ENCODE measurements at places on chromosomes 16 and 17. TPM values are rescaled to one million over a fixed set of nuclear protein-coding genes. Genes with fewer than 3 reads are reported as not detected.

Gene GPR179
- not detected for total RNA-seq

Gene MATCAP1
- 14.1 TPM for total RNA-seq

Gene ENPP7
- total RNA-seq, result not detected

Gene GJD3
- 0.38 TPM for total RNA-seq

Gene RAPGEFL1
- total RNA-seq, result 2.2 TPM

Gene CDH3
- total RNA-seq, result not detected

Gene KCNAB3
- total RNA-seq, result 0.98 TPM

Gene GAST
- not detected for total RNA-seq

Gene ABI3
- total RNA-seq, result 44.1 TPM

Gene FTSJ3
- 59.1 TPM for total RNA-seq

Gene TAF15
- 67.6 TPM for total RNA-seq

Gene LAT
- 2.3 TPM for total RNA-seq
